Activated CD4-positive, alpha-beta T cell treated with anti-CD3 and anti-CD28 coated beads for 36 hours (primary cell): ENCODE measurements at places on chromosomes 16 and 17.

- DNase-seq: no peak
Measured at GRCh38 chr17:80453126-80453997, 23.0 kb downstream of the NPTX1 start.

DNA sequence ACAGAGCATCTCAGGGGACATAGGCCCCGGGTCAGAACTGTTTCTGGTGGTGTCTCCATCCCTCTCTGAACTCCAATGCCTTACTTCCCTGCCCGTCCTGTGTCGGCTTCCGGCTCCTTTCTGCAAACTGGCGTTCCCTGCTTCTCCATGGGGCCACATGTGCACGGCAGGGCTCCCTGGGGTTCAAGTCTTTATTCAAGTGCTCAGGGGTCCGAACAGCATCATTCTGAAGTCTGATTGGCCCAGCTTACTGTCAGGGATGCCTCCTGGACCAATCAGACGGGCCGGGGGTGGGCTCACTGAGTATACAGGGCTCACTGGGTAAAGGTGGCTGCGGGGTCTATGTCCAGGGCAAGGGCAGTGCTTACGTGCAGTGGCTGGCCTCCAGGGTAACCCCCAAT is 17.1 kb downstream of the C16orf82 start:
- no peak for DNase-seq

- DNase-seq: no peak
Measured at GRCh38 chr16:66976746-66977145, 11.6 kb upstream of the CES4A start.

- DNase-seq: peak; percentile 84
Measured at GRCh38 chr17:63998050-63998720, at the start of gene PRR29. Gene PRR29, plus strand, starts transcription at chr17:63998351. Its CDS starts 14 bp downstream, at chr17:63998365.

- no peak for DNase-seq
Measured at GRCh38 chr17:62110923-62111484, 45.9 kb upstream of the MED13 start.

GRCh38 chr16:83258366-83258928 is 549.3 kb upstream of the HSBP1 start:
- DNase-seq: no peak

GRCh38 chr17:80492343-80493136 is 16.1 kb upstream of the NPTX1 start:
- DNase-seq: no peak

GRCh38 chr17:51439395-51440229 is 179.3 kb downstream of the UTP18 start:
- peak; percentile 36 for DNase-seq

GRCh38 chr17:69547947-69548346 is 133.4 kb downstream of the MAP2K6 start:
- DNase-seq: no peak

GRCh38 chr16:21023509-21024202 is 123.1 kb downstream of the LYRM1 start:
- DNase-seq: peak; percentile 8

- no peak for DNase-seq
Measured at GRCh38 chr17:10458701-10459100, 10.7 kb downstream of the MYH4 start.

DNA sequence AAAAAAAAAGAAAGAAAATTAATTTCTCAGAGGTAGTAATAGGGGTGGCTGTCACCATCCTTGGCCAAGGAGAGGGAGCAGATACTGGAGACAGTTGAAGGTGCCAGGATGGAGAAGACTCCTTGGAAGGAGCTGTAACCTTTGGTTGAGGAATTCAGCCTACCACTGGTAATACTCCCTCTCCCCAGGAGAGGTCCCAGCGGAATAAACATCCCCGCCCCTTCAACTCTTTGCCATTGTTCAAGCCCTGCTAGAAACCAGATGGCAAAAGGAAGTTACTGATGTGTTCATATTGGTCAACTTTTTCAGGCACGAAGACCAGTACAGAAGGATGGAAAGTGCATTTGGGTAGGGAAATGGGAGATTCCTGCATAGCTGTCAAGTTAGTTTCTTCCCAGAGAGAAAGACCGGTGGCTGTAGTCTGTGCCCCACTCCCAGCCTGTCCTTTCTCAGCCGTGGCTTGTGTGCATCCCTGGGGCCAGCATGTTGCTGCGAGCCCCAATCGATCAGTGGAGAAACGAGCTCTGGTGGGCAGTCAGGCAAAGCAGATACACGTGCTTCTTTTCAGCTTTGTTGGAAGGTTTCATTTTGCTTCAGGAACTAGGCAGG is 612.1 kb downstream of the MAF start:
- DNase-seq: no peak

- DNase-seq: peak; percentile 50
Measured at GRCh38 chr17:67246653-67247415, 1.8 kb upstream of the HELZ start.

GRCh38 chr16:4640572-4641305 is 16.1 kb downstream of the MGRN1 start:
- no peak for DNase-seq

DNA sequence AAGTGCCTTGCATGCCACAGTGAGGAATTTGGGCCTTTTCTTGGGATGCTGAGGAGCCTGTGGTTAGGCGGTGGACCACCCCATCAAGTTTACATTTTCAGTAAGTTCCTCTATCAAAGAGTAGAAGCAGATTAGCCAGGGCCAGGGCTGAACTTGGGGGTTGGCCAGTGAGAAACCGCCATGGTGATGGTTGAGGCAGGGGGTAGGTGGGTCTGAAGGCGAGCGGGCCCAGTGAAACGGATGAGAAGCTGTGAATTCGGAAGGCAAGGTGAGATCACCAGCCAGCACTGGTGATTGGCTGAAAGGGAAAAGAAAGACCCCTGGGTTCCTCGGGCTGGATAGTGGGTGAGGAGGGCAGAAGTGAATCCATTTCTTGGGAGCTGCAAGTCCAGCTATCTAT is 311.4 kb downstream of the CBLN1 start:
- no peak for DNase-seq

- no peak for DNase-seq
Measured at GRCh38 chr17:76176701-76177574, 35.9 kb upstream of the FOXJ1 start.

- DNase-seq: no peak
Measured at GRCh38 chr16:59591480-59591879, 857.4 kb upstream of the GOT2 start.

- DNase-seq: no peak
Measured at GRCh38 chr17:77210331-77210730, 69.6 kb downstream of the SEC14L1 start.

DNA sequence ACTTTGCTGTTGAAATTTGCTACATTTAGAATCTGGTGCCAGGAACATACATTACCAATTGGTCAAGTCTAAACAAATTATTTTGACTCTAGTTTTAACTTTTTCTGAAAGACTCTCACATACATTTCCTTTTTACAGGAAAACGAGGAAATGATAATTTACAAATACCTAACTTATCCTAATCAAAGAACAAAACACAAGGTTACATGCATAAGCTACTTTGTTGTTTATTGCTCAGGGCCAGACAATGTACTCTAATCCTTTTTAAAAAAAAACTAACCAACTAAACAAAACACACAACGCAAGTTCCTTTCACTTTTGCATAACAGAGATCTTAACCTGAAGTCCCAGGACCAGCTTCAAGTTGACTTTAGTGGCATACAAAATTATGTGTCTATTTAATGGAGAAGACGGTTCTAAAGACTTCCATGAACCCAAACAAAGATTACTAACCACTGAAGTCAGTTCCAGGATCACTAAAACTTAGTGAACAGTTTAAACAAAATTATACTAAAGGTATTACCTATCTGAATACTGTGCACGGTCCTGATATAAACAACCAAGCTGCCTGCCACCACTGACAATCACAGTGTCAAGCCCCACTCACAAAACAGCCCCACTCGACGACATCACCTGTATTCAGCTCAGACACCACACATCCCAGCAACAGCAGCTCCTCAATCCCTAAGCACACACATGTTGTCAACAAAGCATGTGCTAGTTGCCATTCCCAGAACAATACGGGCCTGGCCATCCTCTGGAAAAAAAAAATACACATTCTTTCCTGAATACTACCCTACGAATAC is 1.9 kb downstream of the ZNF652 start:
- DNase-seq: peak; percentile 15

DNA sequence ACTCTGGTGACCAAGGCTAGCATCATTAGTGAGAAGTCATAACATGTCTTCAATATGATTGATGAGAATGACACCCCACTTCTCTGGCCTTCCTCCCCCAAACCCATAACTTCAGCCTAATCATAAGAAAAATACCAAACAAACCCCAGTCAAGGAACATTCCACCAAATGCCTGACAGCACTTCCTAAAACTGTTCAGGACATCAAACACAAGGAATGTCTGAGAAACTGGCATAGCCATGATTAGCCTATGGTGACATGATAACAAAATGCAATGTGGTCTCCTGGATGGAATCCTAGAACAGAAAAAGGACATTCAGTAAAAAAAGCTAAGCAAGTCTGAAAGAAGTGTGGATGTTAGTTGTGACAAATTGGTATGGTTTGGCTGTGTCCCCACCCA is 24.7 kb upstream of the TBX4 start:
- DNase-seq: no peak

DNA sequence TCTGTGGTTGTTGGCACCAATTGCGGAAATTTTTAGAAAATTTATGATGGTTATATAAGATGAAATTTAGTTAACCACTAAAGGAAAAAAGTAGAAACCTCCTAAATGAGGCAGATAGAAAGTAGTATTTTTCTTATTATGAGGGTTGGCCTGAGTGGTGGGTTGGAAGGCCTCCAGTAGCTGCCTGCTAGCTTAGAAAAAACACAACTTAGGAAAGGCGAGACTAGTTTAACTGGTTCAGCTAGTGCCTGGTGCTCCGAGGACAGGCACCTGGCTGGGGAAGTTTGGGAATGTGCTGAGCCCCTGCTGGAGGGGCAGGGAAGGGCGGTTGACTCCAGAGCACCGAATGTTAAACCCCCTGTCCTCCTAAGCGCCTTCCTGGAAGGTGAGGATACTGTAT is 19.9 kb downstream of the LDHD start:
- DNase-seq: no peak

DNA sequence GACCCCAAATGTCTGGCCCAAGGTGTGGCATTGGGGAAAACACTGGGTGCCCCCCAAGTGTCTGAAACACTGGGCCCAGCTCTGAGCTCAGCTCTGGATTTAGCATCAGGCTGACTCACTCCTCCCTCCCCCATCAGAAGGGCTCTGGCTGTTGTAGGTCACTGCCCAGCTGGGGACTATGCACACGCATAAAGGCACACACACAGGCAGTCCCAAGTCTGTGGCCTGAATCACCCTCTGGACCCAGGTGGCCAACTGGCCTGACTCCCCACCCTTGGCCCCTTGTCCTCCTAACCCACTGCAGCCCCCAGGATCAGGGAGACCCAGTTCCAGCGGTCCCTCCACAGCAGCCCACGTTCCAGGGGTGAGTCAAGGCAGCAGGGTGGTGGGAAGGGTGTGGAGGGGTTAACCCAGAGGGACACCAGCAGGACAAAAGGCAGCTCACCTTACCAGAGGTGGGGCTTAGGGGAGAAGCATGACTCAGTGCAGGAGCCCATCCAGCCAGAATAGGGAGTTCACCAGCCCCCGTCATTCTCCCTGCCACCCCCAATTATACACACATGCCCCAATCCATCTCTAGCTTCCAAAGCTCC is 47.0 kb downstream of the MYO18A start:
- DNase-seq: peak; percentile 41

GRCh38 chr17:22517716-22518115 is 825.4 kb downstream of the KCNJ18 start:
- no peak for DNase-seq

DNA sequence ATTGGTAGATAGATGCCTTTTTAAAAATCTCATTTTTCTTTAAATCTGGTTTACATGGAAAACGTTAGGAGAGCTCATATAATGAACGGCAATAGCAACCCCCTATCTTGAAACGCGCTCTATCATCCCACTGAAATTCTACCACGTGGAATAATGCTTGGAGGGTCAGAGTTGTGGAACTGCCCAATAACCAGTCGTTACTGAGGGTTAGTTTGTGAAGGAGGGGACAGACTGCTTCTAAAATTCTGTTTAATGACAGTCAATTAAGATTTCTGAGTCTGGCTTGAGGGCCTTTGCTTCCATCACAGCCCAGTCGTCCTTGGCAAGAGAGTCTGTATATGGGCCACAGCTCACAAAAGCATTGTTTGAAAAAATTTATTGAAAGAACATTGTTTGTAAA is 482 bp downstream of the IRF8 start:
- peak; percentile 3 for DNase-seq
